Stimulated activated CD8-positive, alpha-beta memory T cell treated with anti-CD3 and anti-CD28 coated beads, Interleukin-15, amount 100 ng/mL, for 24 hours (primary cell): ENCODE measurements at places on chromosomes 6 and 20.

DNA sequence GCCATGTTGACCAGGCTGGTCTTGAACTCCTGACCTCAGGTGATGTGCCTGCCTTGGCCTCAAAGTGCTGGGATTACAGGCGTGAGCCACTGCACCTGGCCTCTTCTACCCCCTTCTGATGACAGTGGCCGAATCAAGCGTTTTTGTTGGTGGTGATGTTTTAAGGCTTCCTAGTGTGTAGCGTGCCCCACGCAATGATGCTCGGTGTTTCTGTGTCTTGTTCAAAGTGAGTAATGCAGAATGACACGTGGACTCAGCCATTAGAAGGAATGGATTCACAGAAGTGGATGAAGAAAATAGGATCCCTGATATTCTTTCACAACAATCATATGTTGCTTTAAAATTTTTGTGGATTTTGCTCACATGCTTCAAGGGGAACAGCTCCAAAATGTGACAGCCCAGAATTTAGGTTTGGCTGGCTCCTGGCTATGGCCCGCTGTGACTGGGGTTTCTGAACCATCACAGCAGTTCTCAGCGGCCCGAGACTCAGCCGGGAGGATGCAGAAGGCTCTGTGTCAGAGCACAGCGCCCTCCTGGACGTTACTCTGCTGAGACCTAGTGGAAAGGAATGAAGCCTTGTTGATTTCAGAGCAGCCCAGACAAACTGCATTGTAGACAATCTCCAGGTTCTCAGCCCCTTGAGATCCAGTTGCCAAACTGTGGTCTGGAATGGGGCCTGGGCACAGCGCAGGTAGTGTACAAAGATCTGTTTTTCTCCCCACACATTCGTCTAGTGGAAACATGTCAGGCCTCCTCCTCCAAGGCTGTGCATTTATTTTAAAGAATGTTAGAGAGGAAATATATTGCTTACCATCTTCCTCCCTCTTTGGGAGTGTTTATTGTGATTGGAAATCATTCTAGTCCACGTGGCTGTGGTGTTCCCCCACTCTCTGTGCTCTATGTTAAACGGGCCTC is 57.6 kb upstream of the TIAM2 start:
- DNase-seq, result no peak

DNA sequence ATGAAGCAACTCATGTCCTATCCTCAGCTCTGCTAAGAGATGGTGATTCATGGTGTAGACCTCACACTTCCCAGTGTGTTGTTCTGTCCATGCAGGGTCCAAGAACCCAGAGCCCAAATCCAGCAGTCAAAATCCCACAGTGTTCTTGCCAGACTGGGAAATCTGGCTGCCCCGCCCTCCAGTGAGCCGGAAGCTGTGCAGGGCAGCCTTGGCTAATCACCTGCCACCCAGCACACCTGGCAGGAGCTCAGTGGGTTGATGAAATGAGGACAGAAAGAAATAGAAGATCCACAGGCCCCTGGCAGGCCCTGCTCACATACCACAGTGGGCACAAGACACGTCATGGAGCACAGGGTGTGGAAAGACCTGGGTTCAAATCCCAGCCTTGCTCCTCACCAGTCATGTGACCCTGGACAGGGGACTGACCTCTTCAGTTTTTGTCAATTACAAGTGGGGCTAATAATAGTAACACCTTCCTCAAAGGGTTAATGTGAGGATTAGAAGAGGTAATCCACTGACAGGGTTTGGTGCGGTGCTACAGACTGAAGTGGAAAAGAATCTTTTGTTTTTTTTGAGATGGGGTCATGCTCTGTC is 13.6 kb upstream of the GUCA1A start:
- DNase-seq, result no peak

GRCh38 chr20:33830371-33830770 is 19.2 kb downstream of the CHMP4B start:
- DNase-seq, result no peak

- DNase-seq, result no peak
Observed at GRCh38 chr6:139965393-139965792, 590.9 kb upstream of the CITED2 start.

- DNase-seq, result no peak
Observed at GRCh38 chr6:146770275-146770964, 171.6 kb downstream of the ADGB start.

- no peak for DNase-seq
Observed at GRCh38 chr6:63459814-63460213, 112.5 kb upstream of the LOC128125822 start.
